Omental fat pad (tissue), 4 donors: ENCODE measurements at places on chromosomes 16 and 17.

- no peak for DNase-seq
Observed at GRCh38 chr16:46613352-46613751, 7.8 kb downstream of the SHCBP1 start.

- no peak for DNase-seq
Observed at GRCh38 chr16:50599494-50599893, 51.3 kb downstream of the NKD1 start.

GRCh38 chr16:79071424-79071823 lies 529.1 kb downstream of the MAF start:
- no peak for DNase-seq

DNA sequence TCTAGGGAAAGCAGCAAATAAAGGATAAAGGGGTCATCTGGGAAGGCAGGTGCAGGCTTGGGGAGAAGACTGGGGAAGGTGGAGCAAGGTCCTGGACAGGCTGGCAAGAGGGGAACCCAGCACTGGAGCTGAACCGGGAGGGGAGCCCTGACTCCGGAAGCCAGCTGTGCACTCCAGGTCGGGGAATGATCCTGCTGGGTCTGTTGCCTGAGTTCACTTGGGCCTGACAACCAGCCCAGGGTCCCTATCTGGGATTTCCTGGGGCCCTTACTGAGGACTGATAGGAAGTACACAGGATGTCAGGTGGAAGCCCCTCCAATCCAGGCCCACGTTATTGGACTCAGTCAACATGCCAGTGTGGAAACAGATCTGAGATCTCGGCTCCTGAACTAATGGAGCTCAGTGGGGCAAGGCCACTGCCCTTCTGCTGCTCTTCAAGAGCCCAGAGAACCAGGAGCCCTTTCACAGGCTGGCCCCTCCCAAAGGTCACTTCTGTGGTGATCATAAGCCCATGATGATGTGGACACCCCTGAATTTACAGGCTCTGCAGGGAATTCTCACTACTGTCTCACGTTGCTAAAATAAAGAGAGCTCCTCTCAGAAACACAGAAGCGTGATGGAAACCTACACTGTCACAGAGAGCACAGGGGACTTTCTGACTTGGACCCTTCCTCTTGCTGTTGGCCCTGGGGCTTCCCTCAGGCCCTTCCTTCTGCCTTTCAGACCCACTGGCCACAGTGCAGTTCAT lies 19.9 kb upstream of the PITPNM3 start:
- no peak for DNase-seq
